Colonic mucosa (tissue), 4 donors: ENCODE measurements at places on chromosomes 7 and 10.
A peak's percentile ranks its signal among the peaks of the same experiment; 100 is the strongest.

DNA sequence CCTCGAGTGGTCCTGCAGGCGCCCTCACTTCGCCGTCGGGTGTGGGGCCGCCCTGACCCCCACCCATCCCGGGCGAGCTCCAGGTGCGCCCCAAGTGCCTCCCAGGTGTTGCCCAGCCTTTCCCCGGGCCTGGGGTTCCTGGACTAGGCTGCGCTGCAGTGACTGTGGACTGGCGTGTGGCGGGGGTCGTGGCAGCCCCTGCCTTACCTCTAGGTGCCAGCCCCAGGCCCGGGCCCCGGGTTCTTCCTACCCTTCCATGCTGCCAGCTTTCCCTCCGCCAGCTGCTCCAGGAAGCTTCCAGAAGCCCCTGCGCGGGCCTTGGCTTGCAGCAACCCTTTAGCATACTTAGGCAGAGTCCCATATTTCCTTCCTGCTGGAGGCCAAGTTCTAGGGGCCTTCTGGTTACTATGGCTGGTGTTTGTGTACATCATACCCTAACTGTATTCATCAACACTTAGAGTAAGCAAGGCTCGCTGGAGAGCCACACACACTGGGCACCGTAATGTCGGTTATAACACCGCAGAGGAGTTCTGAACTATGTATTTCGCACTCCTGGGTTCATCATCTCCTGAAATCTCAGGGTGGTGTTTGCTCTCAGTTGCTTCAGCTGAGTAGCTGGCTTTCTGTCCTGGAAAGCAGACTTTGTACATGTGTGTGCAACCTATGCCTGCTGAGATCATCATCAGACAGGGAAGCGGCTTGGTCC, 471 bp downstream of the MGMT start:
- H3K36me3 ChIP-seq, result no peaks in the 10 kb centered on the region
- H3K4me1 ChIP-seq, result peaks cover 4% of the 10 kb centered on the region
- H3K27ac ChIP-seq, result peak overlapping the region; percentile 69
- peak overlapping the region; percentile 78 for H3K4me3 ChIP-seq

DNA sequence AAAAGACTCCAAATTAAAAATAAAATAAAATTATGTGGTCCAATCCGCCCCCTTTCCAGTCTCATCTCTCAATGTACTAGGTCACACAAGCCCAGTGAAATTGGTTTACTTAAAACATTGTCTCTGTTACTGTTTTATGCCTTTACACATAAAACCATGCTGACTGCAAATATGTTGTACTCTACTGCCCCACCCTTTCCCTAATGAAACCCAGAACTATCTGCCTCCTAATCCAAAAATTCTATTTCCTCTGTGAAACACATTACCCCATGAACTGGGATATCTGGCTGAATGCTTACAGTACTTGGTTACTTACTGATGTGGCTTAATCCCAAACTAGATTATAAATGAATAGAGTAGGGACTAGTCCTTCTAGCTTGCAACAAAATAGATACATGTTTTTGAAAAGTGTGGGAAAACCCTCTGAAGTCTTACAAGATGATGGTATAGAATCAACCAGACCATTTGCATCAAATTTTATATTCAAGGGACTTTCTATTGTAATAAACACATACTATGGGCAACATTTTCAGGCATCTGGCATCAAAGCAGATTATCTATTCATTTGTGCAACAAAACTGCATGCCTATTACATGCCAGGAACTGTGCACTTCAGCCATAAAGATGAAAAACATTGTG, 10.0 kb upstream of the KMT2E start:
- H3K4me1 ChIP-seq, result peaks cover 31% of the 10 kb centered on the region
- no peak for DNase-seq
- H3K27me3 ChIP-seq, result no peaks in the 10 kb centered on the region
- no peaks in the 10 kb centered on the region for H3K36me3 ChIP-seq

- H3K27ac ChIP-seq, result no peak overlapping the region
- H3K4me3 ChIP-seq, result no peak overlapping the region
- DNase-seq, result no peak
Measured at GRCh38 chr7:23043441-23043840, 29.5 kb upstream of the HYCC1 start.

DNA sequence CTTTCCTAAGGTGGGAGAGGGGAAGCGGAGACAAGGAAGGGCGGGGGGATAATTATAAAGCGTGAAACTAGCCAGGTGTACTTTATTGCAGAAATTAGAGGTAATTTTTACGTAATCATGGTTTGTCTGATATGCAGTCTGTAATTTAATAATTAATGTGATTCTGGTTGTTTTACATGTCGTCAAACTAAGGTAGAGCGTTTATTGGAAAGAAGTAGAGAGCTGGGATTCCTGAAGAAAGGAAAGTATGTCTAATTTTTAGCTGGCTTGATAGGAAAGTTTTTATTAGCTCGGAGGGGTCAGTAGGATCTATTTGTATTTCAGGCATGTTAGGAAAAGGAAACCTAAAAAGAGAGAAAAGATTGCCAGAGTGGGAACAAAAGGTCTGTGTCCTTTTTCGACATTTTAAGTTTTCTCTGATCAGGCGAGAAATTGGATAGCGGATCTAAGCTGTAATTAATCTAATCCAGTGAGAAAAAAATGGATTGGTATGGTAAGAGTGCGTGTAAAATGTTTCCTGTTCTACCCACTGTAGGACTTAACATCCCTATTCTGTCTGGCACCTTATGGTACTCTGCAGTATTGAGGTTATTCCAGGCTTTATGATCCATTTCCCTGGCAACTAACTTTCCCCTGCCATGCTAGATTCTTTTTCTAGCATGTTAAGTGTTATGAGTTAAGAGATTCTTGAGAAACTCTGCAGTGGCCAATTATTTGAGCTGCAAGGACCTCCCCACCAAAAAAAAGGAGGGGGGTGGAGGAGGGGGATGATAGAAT, 1.4 kb downstream of the CELF2 start:
- no peaks in the 10 kb centered on the region for H3K27me3 ChIP-seq
- H3K36me3 ChIP-seq, result no peaks in the 10 kb centered on the region
- DNase-seq, result no peak
- no peaks in the 10 kb centered on the region for H3K4me1 ChIP-seq
- peak overlapping the region; percentile 80 for H3K4me3 ChIP-seq

DNA sequence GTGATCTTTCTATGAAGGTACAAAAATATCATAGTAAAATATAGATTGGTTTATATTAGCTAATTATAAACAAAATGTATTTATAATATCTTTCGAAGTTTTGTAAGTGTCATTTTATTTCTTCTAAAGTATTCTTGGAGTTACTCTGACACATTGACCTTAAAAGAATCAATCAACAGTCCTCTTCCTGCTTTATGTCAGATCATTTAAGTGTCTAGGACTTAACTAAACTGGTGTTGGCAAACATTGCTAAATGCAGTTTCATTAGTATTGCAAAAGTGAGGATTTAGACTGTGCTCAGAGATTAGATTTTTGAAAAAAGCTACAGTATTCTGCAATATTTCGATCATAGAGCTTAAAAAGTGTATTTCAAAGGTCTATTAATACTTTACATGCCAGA, 10.3 kb downstream of the GLCCI1 start:
- no peaks in the 10 kb centered on the region for H3K36me3 ChIP-seq
- no peaks in the 10 kb centered on the region for H3K4me1 ChIP-seq
- H3K27me3 ChIP-seq, result no peaks in the 10 kb centered on the region
- no peak overlapping the region for H3K4me3 ChIP-seq
- DNase-seq, result no peak

- H3K27me3 ChIP-seq, result no peaks in the 10 kb centered on the region
- no peak overlapping the region for H3K27ac ChIP-seq
- DNase-seq, result no peak
- H3K36me3 ChIP-seq, result no peaks in the 10 kb centered on the region
Measured at GRCh38 chr10:35434533-35434932, 98.2 kb downstream of the CCNY start.

GRCh38 chr10:93126483-93127052, 52.9 kb downstream of the CYP26A1 start:
- no peak for DNase-seq
- no peak overlapping the region for H3K27ac ChIP-seq
- no peaks in the 10 kb centered on the region for H3K27me3 ChIP-seq
- no peaks in the 10 kb centered on the region for H3K36me3 ChIP-seq
- no peak overlapping the region for H3K4me3 ChIP-seq

DNA sequence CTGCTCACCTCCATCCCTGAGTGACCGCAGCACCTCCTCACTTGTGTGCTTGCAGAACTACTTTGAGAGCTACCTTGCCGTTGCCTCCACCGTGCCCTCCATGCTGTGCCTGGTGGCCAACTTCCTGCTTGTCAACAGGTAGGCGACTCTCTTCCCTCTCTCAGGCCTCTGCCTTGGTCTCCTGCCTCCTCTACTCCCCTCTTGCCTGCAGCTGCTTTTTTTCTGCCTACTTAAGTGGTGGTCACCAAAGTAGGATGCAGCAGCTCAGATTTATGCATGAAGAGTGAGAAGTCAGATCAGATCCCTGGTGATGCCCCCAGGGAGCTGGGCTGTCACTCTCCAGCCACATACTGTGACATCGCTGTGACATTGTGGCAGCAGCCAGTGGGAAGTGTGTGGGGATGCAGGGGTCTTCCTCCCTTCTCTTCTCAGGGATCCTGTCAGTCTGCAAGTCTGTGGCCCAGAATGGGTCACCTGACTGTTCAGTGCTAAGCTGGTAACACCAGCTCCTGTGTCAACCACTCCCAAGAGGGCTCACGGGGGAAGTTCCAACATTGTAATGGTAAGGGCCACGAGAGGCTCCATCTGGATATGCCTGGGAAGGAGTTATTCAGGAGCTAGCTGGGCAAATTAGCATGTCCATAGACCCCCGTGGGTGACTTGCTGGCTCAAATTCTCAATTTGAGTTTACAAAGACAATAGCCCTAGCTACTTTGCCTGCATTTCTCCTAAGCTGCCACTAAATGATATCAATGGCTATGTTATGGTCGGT, 25.3 kb downstream of the SLC29A3 start:
- H3K27ac ChIP-seq, result no peak overlapping the region
- no peaks in the 10 kb centered on the region for H3K36me3 ChIP-seq
- no peak overlapping the region for H3K4me3 ChIP-seq
- no peaks in the 10 kb centered on the region for H3K27me3 ChIP-seq
- DNase-seq, result no peak

- no peak for DNase-seq
- no peaks in the 10 kb centered on the region for H3K36me3 ChIP-seq
- H3K27me3 ChIP-seq, result no peaks in the 10 kb centered on the region
Measured at GRCh38 chr10:2989292-2989947, 77.9 kb upstream of the PFKP start.

GRCh38 chr10:85047170-85047834, 718.9 kb downstream of the CCSER2 start:
- no peak overlapping the region for H3K4me3 ChIP-seq
- H3K4me1 ChIP-seq, result no peaks in the 10 kb centered on the region
- H3K27ac ChIP-seq, result no peak overlapping the region
- H3K27me3 ChIP-seq, result no peaks in the 10 kb centered on the region
- no peak for DNase-seq

- H3K27ac ChIP-seq, result no peak overlapping the region
- H3K4me3 ChIP-seq, result no peak overlapping the region
- no peaks in the 10 kb centered on the region for H3K4me1 ChIP-seq
- no peaks in the 10 kb centered on the region for H3K36me3 ChIP-seq
Measured at GRCh38 chr10:65423043-65423442, 1502.8 kb upstream of the LRRTM3 start.
